ENCODE measurements at places on chromosomes 1 and 21. TPM values are rescaled to one million over a fixed set of nuclear protein-coding genes. Genes with fewer than 3 reads are reported as not detected.

The XCL1 gene
- total RNA-seq = not detected

The TNFRSF18 gene
- total RNA-seq = not detected

DNA sequence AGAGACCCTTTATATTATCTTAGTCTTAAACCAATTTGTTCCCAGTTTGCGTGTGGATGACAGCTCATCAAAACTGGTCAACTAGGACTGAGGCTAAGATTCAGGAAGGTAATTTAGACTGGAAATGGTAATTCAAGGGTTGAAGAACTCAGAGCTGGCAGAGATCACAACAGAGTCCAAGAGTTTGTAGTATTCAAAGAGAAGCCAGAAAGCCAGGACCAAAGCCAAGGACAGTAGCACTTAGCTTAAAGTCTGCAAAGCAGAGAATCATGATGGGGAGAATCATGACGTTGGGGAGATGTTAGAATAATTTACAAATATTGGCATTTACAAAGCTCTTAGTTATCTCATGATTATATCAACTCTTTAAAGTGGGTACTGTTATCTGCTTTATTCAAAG, 32.6 kb downstream of the RNF11 start:
- no peaks in the 10 kb centered on the region for H3K27me3 ChIP-seq
- no peaks in the 10 kb centered on the region for H3K36me3 ChIP-seq
- H3K4me1 ChIP-seq = no peaks in the 10 kb centered on the region
- H3K4me3 ChIP-seq = no peak overlapping the region

The MANEAL gene
- total RNA-seq = 2.6 TPM

DNA sequence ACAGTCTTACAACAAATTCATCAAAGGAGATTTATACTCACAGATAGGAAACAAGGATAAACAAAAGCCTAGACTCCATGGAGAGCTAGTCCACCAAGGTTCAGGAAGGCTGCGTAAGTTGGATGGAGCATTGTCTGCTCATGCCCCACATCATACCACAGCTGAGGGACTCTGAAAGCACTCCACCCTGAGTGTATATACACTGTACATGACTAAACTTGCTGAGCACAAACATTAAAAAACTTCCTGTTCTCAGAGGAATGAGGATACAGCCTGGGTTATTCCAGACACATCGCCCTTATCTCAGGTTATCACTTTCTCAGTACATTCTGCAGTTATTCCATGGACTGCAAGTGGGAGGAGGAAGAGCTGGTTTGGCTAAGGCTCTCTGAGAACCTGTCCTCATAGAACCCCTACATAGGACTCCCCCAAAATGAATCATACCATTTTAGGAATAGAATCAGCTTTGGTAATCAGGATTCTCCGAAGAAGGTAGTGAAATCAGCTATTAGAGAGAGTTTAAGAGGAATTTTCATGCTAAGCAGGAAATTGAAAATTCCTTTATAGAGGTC, 58.0 kb upstream of the PRMT6 start:
- DNase-seq = no peak
- H3K27me3 ChIP-seq = no peaks in the 10 kb centered on the region
- no peak overlapping the region for H3K4me3 ChIP-seq

DNA sequence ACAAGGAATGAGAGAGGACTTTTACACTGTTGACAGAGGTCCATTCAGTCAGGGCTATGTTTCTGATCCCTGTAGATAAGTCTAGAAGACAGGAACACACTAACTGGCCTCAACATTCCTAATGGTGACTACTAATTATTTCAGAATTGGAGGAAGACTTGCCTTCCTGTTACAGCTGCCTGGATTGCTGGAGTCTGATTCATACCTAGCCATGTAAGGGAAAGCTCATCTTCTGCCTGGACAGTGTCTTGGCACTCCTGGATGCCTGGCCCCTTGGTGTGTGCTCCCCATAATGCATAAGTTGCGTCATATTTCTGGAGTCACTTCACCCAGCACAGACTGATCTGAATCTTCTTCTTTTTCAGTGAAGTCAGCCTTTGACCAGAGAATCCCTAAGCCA, 326.0 kb upstream of the RUNX1 start:
- no peak overlapping the region for H3K27ac ChIP-seq
- H3K4me1 ChIP-seq = no peaks in the 10 kb centered on the region
- H3K4me3 ChIP-seq = no peak overlapping the region
- DNase-seq = no peak
- H3K27me3 ChIP-seq = no peaks in the 10 kb centered on the region
- H3K36me3 ChIP-seq = no peaks in the 10 kb centered on the region

- no peaks in the 10 kb centered on the region for H3K36me3 ChIP-seq
- no peaks in the 10 kb centered on the region for H3K4me1 ChIP-seq
Measured at GRCh38 chr1:40663324-40664166, 1.9 kb downstream of the RIMS3 start.
